ENCODE measurements at places on chromosomes 7 and 10. TPM values are rescaled to one million over a fixed set of nuclear protein-coding genes. Genes with fewer than 3 reads are reported as not detected.

DNA sequence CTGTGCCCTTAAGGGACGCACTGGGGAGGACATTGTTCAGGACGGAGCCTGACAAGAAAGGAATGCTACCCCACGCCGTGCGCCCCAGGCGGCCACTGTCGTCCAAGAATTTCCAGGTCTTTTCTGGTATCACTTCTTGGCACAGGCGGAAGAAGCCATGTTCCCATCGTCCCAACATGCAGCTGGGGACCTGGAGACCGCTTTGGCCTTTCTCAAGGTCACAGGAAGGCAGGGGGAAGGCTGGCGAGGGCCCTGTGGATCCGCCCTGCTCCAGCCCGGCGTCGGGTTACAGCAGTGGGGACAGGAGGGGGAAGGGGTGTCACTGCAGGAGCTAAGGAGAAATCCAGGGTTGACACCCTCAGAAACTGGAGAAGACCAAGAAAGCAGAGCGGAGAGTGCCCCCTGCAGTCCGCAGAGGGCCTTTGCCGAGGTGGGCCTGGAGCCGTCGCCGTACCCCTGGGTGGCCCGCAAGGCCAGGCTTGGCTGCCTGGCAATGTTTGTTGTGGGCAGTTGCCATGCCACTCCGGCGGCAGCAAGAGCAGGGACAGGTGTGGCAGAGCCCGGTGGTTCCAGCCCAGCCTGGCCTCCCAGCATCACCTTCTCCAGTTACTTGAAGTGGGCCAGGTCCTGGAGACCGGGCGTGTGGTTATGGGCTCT is 104.1 kb downstream of the LHPP start:
- DNase-seq, result no peak

- DNase-seq, result no peak
Measured at GRCh38 chr10:74752371-74753040, 73.9 kb upstream of the KAT6B start.

The BCL7B gene
- 48.7 TPM for total RNA-seq

The ZNF853 gene
- total RNA-seq, result not detected
